ENCODE measurements at places on chromosomes 11 and 22.

DNA sequence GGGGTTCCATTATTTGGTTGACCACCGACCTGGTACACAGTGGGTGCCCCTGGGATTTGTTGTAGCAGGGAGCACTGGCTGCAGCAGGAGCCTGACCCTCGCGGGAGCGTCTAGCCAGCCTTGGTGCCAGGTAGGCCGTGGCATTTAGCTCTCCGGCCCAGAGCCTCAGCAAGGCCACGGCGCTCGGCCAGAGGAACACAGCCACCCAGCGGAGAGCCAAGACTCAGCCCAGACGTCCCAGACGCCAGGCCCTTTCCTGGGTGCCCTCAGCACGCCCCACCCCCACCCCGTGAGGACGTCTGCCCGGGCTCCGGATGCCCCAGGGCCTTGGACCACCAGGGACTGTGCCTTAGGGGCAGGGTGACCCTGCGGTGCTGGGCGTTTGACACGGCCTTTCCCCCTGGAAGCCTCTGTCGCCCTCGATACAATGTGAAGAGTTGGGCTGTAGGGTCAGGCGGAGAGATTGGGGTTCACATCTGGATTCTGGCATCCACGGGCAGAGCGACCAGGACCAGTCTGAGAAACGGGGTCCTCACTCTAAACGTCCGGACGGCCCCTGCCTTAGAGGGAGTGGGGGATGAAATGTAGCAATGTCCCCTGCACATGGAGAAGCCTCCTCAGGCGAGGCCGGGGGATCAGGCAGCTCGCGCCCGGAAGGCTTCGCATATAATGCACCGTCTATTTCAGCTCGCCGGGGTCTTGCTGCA lies 99.2 kb upstream of the FGF3 start:
- DNase-seq, result no peak

DNA sequence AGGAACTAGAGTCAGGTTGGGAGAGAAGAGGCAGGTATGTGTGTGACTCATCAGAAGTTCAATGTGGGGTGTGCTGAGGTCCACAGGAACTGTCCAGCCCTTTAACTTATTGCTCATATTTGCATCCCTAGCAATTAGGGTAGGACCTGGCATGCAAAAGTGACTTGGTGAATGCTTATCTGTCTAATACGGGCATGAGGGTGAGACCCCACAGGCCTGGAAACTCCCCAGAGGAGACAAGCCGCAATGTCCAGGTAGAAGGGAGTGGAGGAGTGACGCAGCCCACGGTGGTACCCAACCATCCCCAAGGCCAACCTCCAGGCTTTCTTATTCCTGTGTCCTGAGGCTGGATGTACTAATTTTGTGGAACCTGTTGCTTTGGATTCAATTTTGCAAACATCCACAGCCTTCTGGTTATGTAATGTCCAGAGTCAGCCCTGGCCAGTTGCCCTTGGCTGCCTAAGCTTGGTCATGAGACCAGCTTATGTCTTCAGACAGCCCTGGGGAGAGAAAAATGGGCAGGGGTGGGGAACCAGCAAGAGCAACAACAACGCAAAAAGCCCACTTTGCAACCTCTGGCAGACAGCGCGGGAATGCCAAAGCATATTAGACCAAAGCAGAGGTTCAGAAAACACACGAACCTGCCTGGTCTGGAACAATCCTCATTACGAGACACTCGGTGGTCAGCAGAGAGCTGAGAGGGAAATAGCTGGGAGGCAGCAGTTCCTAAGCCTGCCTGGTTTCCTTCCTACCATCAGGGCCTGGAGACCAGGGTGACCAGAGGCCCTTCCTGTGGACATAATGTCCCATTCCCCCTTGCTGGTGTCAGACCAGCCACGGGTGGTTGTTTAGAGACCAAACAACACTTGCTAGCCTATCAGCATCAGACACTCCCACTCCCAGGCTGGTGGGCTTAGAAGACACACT lies 49.3 kb downstream of the TIMP3 start:
- DNase-seq, result no peak

- DNase-seq, result no peak
Observed at GRCh38 chr22:36280379-36280778, 27.4 kb downstream of the APOL1 start.

GRCh38 chr22:31084811-31085492 lies 3.8 kb downstream of the SMTN start:
- peak; percentile 87 for DNase-seq

DNA sequence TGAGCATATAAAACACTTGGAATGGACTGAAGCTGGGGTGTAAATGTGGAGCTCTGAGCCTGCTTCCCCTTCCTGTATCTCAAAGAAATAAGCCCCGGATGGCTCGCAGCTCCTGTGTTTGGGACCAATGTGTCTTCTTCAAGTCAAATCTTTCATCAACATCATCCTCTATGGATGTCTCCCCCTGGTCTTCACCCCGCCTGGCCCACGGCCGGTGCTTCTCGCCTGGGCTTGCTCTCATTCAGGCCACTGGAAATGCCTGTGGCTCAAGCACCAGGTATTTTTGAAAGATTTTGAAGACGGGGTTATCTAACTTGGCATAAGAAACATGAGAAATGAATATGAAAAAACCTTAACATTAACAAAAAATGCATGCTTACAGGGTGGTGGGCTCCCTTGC lies 769.8 kb downstream of the BRD1 start:
- DNase-seq, result no peak

- no peak for DNase-seq
Observed at GRCh38 chr11:134691295-134691873, 279.3 kb upstream of the B3GAT1 start.

- no peak for DNase-seq
Observed at GRCh38 chr22:24591286-24591830, 1.5 kb downstream of the LRRC75B start.

- no peak for DNase-seq
Observed at GRCh38 chr11:59437770-59438169, 1.5 kb downstream of the OR5A1 start.

- DNase-seq, result no peak
Observed at GRCh38 chr11:70641369-70641768, 243.0 kb downstream of the CTTN start.

DNA sequence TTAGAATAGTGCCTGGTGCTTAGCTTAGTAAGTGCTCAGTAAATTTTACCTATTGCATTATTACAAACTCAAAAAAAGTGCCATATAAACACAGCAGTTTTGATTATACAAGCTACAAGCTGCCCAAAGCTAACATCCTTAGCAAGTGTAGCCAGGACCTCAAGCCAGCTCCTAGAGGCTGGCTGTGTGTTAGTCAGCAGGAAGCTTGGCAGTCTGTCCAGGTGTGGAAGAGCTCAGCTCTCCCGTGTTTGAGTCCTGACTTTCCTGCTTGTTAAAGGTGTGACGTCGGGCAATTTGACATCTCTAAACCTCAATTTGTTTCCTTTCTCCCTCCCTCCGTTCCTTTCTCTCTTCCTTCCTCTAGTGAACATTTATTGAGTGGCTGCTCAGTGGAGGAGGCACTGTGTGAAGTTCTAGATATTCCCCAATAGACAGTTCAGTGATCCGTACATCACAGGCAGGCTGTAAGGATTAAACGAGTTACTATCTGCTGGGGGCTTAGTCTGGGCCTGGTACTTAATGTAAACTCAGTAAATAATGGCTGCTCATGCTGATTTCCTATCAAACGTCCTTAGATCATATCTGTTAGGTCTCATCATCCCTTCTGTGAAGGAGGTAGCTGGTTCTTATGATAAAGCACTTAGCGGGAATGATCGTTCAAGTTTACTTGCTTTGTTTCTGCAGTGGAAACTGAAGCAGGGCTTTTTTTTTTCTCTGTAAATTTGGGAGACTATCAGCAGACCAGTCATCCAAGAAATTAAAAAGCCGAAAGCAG lies 68.7 kb downstream of the PRR5L start:
- DNase-seq, result no peak

DNA sequence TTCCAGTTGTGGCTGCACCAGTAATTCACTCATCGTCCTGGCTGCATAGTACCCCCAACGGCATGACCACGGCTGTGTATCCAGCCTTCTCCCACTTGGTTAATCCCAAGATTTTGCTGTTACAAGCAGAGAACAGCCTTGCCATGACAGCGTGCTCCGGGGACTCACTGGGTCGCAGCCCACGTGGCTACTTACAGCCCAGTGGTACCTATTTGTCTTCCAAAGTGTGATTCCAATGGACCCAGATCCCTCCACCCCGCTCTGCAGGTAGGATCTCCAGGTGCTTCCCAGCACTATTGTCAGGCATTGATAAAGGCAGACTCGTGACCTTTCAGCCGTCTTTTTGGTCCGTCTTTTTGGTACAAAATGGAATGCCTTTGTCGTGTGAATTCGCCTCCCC lies 119.0 kb upstream of the FGF3 start:
- DNase-seq, result no peak

DNA sequence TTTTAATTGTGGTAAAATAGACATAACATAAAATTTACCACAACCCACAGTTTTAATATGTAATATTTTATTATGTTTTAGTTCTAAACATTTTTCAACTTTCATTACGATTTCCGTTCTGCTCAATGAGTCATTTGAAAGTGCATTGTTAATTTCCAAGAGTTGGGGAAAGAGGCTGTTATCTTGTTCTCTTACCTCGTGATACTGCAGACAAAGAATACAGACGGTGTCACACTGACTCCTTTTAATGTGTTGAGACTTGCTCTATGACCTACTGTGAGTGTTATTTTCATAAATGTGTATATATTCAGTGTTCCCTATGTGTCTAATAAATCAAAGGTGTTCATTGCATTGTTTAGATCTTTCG lies 10.8 kb upstream of the RAC2 start:
- DNase-seq, result no peak

GRCh38 chr22:36997746-36998145 lies 21.5 kb downstream of the TST start:
- DNase-seq, result no peak

- peak; percentile 44 for DNase-seq
Observed at GRCh38 chr22:50169774-50170341, 673 bp upstream of the PANX2 start.

- no peak for DNase-seq
Observed at GRCh38 chr11:36186340-36187175, 102.7 kb downstream of the COMMD9 start.

DNA sequence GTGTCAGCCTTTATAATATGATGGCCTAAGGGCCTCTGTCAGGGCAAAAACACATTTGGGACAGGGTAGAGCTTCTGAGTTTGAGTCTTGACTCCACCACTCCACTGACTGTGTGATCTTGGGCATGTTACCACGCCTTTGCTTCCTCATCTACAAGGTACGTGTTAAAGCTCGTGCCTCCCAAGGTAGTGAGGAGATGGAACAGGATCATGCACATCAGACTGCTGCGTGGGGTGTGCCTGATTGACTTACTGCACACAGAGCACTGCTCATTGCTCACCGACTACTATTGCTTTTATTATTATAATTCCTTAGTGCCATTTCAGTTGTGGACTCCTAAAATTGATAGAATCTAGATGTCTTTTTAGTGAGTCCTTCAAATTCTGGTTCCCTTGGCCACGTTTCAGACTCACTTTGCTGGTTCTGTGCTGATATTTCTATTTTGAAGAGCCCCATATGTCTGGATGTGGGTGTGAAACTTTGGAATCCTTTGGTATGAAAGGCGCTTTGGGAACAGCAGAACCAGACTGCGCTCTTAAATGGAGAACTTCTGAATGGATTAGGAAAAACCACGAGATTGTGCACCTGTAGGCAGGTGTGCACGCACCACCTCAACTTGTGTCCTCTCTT lies 44.1 kb upstream of the RAB1B start:
- DNase-seq, result no peak

GRCh38 chr22:20752104-20752741 lies 21.7 kb upstream of the SERPIND1 start:
- no peak for DNase-seq
